Hepatocyte (in vitro differentiated cells): ENCODE measurements at places on chromosomes 7 and 10. TPM values are rescaled to one million over a fixed set of nuclear protein-coding genes. Genes with fewer than 3 reads are reported as not detected.

IRF5 gene
- 0.44 and 0.73 TPM in 2 replicates for total RNA-seq

XRCC2 gene
- total RNA-seq = 1.2 and 2.3 TPM in 2 replicates

- DNase-seq = no peak
- no peak overlapping the region for H3K27ac ChIP-seq
Measured at GRCh38 chr10:89909752-89910151, 208.4 kb downstream of the KIF20B start.

- peak; percentile 39 for DNase-seq
- H3K4me1 ChIP-seq = peaks cover 11% of the 10 kb centered on the region
- H3K4me3 ChIP-seq = no peak overlapping the region
- no peaks in the 10 kb centered on the region for H3K27me3 ChIP-seq
Measured at GRCh38 chr10:31761156-31761555, 167.5 kb downstream of the ARHGAP12 start.

SMIM30 gene
- total RNA-seq = 92.0 and 103 TPM in 2 replicates

- H3K4me1 ChIP-seq = no peaks in the 10 kb centered on the region
- H3K27me3 ChIP-seq = no peaks in the 10 kb centered on the region
- no peak overlapping the region for H3K27ac ChIP-seq
- H3K4me3 ChIP-seq = no peak overlapping the region
- H3K36me3 ChIP-seq = no peaks in the 10 kb centered on the region
Measured at GRCh38 chr10:338171-339037, 203.1 kb downstream of the ZMYND11 start.

NUTM2D gene
- total RNA-seq = 5.0 and 5.3 TPM in 2 replicates

CPN1 gene
- 2.8 and 3.8 TPM in 2 replicates for total RNA-seq

DNA sequence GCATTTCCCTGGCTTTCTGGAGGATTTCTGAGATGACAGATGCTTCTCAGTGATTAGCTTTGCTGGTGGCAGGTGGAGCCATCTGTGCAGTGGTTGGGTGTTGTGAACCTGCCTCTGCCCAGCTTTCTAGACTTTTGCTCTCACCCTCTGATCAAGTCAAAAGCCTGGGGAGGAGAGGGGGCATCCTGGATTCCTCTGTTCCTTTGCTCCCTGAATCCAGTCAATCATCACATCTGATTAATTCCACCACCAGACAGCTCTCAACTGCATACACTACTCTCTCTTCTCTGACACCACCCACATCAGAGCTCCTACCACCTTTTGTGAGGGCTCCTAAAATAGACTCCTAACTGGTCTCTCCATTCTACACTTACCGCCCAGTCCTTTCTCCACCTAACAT is 283.5 kb downstream of the WDR11 start:
- H3K4me1 ChIP-seq = peaks cover 5% of the 10 kb centered on the region
- no peak overlapping the region for H3K4me3 ChIP-seq
- H3K27me3 ChIP-seq = no peaks in the 10 kb centered on the region
- H3K36me3 ChIP-seq = no peaks in the 10 kb centered on the region
- no peak for DNase-seq
- no peak overlapping the region for H3K27ac ChIP-seq

GRCh38 chr10:49036638-49037037 is 78.7 kb downstream of the VSTM4 start:
- H3K4me1 ChIP-seq = no peaks in the 10 kb centered on the region
- H3K27me3 ChIP-seq = no peaks in the 10 kb centered on the region
- DNase-seq = no peak
- no peak overlapping the region for H3K4me3 ChIP-seq
- H3K27ac ChIP-seq = no peak overlapping the region

DNA sequence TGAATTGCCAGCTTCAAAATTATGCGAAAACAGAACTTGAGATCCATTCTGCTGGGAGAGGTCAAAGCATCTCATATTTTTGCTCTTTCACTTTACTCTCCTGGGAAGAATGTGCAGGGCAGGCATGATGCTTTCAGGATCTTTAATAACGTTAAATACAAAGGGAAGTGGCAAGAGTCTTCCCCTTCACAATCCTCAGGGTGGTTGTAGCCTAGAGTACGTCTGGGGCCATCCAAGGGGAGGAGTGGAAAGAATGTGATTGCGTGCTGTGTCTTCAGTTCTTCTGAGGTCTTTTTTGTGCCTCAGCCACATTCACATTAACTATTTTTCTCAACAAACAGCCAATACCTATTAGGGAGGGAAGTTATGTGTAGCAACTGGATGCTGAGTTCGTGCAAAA is 207.3 kb downstream of the HGF start:
- H3K4me1 ChIP-seq = no peaks in the 10 kb centered on the region
- H3K4me3 ChIP-seq = no peak overlapping the region
- no peaks in the 10 kb centered on the region for H3K27me3 ChIP-seq
- no peaks in the 10 kb centered on the region for H3K36me3 ChIP-seq

MALRD1 gene
- total RNA-seq = 52.6 and 65.4 TPM in 2 replicates

ASL gene
- total RNA-seq = 83.7 and 98.5 TPM in 2 replicates

MYH16 gene
- 0.13 TPM in 1 of 2 replicates, not detected in the other for total RNA-seq

DNA sequence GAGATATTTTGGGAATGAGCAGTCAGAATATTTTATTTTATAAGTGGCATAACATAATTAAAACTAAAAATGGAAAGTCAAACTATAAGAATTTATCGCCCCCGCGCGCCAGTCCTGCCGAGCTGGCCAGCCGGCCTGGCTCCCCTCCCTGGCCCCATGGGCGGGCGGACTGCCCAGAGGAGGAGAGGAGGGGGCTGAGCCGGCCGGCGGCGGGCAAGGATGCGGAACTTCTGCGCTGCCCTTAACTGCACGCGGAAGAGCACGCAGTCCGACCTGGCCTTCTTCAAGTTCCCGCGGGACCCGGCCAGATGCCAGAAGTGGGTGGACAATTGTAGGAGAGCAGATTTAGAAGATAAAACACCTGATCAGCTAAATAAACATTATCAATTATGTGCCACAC is 96.8 kb downstream of the DKK1 start:
- DNase-seq = no peak
- no peak overlapping the region for H3K27ac ChIP-seq
- H3K4me1 ChIP-seq = no peaks in the 10 kb centered on the region
- no peaks in the 10 kb centered on the region for H3K36me3 ChIP-seq
- H3K27me3 ChIP-seq = no peaks in the 10 kb centered on the region

DNA sequence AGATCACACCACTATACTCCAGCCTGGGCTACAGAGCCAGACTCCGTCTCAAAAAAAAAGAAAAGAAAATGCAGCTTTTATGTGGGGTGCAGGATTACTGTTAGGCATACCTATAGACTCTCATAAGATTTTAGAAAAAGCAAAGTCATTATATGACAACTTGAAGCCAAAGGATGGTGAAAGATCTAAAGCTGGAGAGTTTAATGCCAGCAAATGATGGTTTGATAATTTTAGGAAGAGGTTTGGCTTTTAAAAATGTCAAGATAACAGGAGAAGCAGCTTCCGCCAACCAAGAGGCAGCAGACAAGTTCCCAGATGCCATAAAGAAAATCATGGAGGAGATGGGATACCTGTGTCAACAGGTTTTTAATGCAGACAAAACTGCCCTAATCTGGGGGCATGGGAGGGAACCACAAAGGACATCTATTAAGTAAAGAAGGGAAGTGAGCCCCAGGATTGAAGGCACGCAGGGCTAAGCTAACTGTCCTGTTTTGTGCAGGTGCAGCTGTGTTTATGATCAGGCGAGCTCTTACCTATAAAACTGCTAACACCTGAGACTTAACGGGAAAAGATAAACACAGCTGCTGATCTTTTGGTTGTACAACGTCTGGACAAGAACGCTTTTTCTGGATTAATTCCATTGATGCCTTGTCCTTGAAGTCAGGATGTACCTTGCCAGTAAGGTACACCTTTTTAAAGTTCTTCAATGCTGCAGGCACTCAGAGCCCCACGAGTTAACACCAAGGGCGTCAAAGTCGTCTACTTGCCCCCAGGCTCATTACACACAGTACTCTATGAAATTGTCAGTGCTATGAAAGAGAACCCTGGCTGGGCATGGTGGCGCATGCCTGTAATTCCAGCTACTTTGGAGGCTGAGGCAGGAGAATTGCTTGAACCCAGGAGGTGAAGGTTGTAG is 10.5 kb upstream of the ANKRD61 start:
- no peak overlapping the region for H3K4me3 ChIP-seq
- peak overlapping the region; percentile 46 for H3K27ac ChIP-seq
- DNase-seq = no peak
- H3K27me3 ChIP-seq = no peaks in the 10 kb centered on the region

DNA sequence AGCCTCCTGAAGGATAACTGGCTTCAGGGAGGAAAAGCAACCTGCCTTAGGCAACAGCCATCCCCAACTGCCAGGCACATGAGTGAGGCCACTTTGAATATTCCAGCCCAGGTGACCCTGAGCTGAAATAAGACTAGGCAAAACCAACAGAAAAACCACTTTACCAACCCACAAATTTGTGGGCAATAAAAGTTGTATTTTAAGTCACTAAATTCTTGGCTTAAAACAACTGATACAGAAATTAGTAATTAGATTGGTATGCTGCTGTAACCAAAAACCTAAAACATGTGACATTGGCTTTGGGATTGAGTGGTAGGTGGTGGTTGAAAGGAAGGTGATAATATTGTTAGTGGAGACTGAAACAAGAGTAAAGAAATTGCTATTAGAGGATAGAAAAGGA is 39.9 kb downstream of the ABCB4 start:
- H3K36me3 ChIP-seq = no peaks in the 10 kb centered on the region
- no peak overlapping the region for H3K27ac ChIP-seq
- H3K4me1 ChIP-seq = no peaks in the 10 kb centered on the region
- H3K27me3 ChIP-seq = no peaks in the 10 kb centered on the region

DNA sequence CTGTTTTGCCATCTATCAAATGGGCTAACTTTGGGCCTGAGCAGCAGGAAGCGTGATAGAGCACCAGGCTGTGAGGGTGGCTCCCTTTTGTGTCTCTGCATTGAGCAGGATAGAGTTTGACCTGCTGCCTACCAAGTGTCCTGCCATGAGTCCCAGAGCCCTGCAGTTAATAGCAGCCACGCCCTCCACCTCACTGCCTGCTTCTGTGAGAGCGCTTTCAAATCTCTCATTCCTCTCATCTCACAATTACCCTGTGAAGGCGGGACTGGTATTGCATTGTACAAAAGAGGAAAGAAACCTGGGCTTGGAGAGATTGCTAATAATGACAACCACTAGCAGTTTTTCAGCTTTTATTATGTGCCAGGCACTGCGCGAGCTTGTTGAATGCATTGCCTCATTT is 39.9 kb downstream of the UNC5B start:
- H3K27ac ChIP-seq = peak overlapping the region; percentile 66
- peak; percentile 66 for DNase-seq
- no peaks in the 10 kb centered on the region for H3K36me3 ChIP-seq
- H3K4me3 ChIP-seq = no peak overlapping the region
- no peaks in the 10 kb centered on the region for H3K27me3 ChIP-seq
- peaks cover 39% of the 10 kb centered on the region for H3K4me1 ChIP-seq

- no peaks in the 10 kb centered on the region for H3K27me3 ChIP-seq
- peaks cover 12% of the 10 kb centered on the region for H3K4me1 ChIP-seq
- no peak overlapping the region for H3K4me3 ChIP-seq
- DNase-seq = no peak
- H3K27ac ChIP-seq = no peak overlapping the region
- no peaks in the 10 kb centered on the region for H3K36me3 ChIP-seq
Measured at GRCh38 chr10:30068492-30069223, 9.3 kb upstream of the JCAD start.

GRCh38 chr7:151694828-151695580 is 175.3 kb upstream of the RHEB start:
- peak overlapping the region; percentile 97 for H3K27ac ChIP-seq
- H3K4me3 ChIP-seq = no peak overlapping the region
- H3K27me3 ChIP-seq = no peaks in the 10 kb centered on the region
- H3K36me3 ChIP-seq = no peaks in the 10 kb centered on the region
- peak; percentile 77 for DNase-seq

DNA sequence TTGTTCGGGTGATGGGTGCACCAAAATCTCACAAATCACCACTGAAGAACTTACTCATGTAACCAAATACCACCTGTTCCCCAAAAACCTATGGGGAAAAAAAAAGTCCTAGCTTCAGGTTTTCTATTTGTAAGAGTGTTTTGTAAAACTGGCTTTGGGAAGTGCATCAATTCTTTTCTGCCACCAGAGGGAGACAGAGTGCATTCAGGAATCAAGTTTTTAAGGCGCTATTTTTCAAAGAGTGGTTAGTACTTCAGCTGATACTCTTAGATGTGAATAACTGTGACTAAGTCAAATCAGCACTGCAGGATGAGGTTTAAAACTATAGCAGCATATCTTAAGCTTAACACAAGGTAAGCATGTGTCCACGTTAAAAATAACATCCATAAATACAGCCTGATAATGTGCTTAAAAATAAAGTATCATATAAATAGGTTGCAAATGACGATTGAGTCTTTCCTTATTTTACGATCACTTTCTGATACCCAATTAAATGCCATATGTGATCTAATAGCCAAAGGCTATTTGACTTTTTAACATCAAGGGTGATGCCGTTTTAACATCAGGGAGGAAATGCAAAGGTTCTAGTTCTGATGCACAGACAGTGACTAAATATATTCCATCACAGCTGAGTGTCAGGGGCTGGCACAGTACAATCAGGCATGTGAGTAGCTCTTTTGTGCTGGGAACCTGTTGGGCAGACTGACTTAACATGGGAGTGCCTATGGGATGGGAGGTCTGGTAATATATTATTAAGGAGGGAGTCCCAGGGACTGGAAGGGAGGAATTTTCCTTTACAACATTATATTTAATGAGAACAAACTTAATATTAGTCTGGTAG is 10.6 kb upstream of the LYZL2 start:
- peaks cover 6% of the 10 kb centered on the region for H3K27me3 ChIP-seq
- no peaks in the 10 kb centered on the region for H3K4me1 ChIP-seq
- no peaks in the 10 kb centered on the region for H3K36me3 ChIP-seq
- H3K4me3 ChIP-seq = no peak overlapping the region
- no peak overlapping the region for H3K27ac ChIP-seq

RHEB gene
- 105 and 111 TPM in 2 replicates for total RNA-seq

- H3K36me3 ChIP-seq = no peaks in the 10 kb centered on the region
- peak overlapping the region; percentile 55 for H3K27ac ChIP-seq
- H3K4me3 ChIP-seq = no peak overlapping the region
- DNase-seq = peak; percentile 93
- no peaks in the 10 kb centered on the region for H3K27me3 ChIP-seq
Measured at GRCh38 chr7:81684514-81685269, 85.2 kb downstream of the HGF start.

PPP1R17 gene
- total RNA-seq = not detected in 2 replicates

PARD3 gene
- total RNA-seq = 59.7 TPM in 2 replicates

CALHM1 gene
- total RNA-seq = not detected in 2 replicates

- H3K27ac ChIP-seq = no peak overlapping the region
- H3K4me1 ChIP-seq = no peaks in the 10 kb centered on the region
- no peak overlapping the region for H3K4me3 ChIP-seq
- H3K36me3 ChIP-seq = no peaks in the 10 kb centered on the region
- DNase-seq = no peak
- H3K27me3 ChIP-seq = no peaks in the 10 kb centered on the region
Measured at GRCh38 chr7:14886533-14886932, 16.0 kb downstream of the DGKB start.

PNLIP gene
- total RNA-seq = 0.13 TPM in 1 of 2 replicates, not detected in the other

DNA sequence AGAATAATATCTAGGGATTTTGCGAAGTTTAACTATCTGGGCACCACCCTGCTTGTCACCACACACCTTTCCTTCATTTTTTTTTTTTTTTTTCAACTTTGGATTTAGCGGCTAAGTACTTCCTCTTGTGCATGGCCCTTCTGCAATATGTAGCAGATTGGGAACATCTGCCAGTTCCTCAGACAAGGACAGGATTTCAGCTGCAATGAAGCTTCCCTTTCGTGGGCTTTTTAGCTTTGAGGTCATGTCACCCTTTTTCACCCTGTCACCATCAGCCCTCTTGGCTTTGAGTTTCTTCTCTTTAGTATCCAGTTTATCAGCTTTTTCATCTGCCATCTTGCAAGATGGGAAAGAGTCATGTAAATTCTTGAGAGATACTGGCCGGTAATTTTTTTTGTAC is 81.6 kb upstream of the ETV1 start:
- H3K4me1 ChIP-seq = no peaks in the 10 kb centered on the region
- no peak for DNase-seq
- H3K27ac ChIP-seq = no peak overlapping the region
- H3K27me3 ChIP-seq = no peaks in the 10 kb centered on the region

GDF10 gene
- total RNA-seq = 2.3 and 2.5 TPM in 2 replicates

- no peak for DNase-seq
- H3K27me3 ChIP-seq = no peaks in the 10 kb centered on the region
- H3K4me1 ChIP-seq = no peaks in the 10 kb centered on the region
Measured at GRCh38 chr7:8131694-8132605, 130.0 kb downstream of the ICA1 start.
